NCI-H510A (cell line): ENCODE measurements at places on chromosomes 6 and 20.

GRCh38 chr6:163457637-163458561, 43.4 kb downstream of the QKI start:
- no peak for DNase-seq

- no peak for DNase-seq
Observed at GRCh38 chr6:111793711-111794111, 79.5 kb downstream of the FYN start.

GRCh38 chr6:139392794-139393193, 18.3 kb upstream of the CITED2 start:
- no peak for DNase-seq

DNA sequence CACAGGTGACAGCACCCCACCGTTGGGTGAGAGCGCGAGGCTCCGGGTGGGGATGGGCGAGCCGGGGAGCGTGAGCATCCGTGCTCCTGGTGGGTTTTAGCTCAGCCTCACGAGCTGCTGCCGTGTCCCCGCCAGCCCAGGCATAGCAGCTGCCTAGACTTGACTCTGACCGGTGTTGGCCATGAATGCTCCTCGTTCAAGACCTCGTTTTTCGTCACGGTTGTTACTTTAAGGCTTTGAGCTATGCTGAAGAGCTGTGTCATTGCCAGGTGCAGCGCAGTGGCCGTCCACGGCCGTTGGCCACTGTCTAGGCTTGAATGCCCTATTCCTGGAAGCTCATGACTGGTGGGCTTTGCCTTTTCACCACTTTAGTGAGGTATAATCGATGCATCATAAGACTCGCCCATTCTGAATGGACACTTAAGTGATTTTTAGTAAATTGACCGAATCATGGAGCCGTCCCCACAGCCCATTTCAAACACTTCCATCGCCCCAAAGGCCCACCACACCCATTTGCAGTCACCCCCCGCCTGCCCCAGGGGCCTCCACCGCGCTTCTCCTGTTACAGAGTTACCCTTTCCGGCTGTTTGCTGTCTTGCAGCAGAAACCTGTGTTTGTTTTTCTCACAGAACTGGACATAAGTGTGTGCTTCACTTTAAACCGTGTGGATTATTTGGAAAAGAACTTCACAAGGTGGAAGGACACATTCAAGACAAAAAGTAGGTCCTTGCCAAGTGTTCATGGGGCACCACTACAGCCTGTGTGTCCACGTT, 21.4 kb upstream of the ADRM1 start:
- DNase-seq, result peak; percentile 57

- no peak for DNase-seq
Observed at GRCh38 chr6:44086931-44087574, 40.2 kb downstream of the MRPL14 start.

GRCh38 chr6:161575523-161576254, 301.8 kb upstream of the AGPAT4 start:
- no peak for DNase-seq

- DNase-seq, result peak; percentile 38
Observed at GRCh38 chr20:32333988-32334885, 23.9 kb upstream of the ASXL1 start.

GRCh38 chr6:166313255-166314070, 5.3 kb upstream of the PRR18 start:
- no peak for DNase-seq

DNA sequence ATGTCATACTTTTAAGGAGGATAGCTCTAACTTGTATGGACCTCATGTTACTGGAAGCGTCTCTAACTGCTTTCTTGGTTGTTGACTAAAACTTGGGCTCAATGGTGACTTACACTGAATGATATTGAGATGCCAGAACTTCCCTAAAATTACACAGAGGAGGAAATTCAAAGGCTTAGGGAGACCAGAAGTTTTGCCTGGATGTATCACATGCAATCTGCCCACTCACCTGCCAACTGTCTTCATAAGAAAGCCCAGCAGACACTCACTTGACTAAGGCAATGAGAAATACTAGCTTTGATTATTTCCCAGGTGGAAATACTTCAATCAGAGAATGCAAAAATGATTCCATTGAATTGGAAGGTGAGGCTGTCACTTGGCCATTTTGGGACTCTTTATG, 51.2 kb upstream of the PDYN start:
- DNase-seq, result no peak

- no peak for DNase-seq
Observed at GRCh38 chr6:19551611-19552010, 285.6 kb upstream of the ID4 start.

DNA sequence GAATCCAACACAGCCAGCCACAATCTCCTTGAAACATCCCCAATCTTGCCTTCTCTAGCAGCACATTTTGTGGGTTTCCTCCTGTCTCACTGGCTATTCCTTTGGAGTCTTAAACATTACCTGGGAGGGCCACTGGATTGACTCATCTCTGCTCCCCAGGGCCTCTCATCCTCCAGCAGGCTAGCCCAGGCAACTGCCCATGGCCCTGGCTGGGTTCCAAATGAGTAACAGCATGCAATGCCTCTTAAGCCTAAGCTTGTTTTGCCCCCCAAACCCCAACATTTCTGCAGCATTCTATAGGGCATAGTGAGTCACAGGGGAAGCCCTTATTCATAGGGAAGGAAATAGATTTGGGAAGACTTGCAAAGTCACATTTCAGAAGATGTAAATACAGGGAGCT, 204.9 kb downstream of the FOXA2 start:
- DNase-seq, result no peak

DNA sequence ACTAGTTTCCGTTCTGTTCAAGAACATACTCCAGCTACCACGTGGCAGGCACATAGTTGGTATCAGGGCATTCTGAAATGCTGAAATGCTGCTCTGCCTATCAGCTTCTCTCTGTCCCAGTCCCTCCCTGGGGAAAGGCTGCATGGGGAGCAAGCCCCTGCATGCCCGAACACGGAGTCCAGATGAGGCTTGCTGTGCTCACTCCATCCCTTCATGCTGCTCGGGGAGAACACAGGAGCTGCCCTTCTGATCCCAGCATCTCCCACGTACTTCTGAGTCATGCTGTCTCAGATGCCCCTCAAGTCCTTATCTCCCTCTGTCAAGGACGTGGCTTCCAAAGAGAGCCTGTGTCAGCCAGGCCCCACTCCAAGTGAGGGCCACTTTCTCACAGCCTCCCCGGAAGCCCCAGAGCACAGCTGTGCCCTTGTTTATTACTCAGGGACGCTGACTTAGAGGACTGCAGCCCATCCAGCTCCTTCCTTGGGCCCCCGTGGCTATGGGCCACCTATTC, 29.4 kb downstream of the THBS2 start:
- no peak for DNase-seq

GRCh38 chr20:21380711-21381110, 16.6 kb downstream of the NKX2-4 start:
- DNase-seq, result no peak

GRCh38 chr20:18144541-18145099, 7.0 kb downstream of the KAT14 start:
- no peak for DNase-seq

DNA sequence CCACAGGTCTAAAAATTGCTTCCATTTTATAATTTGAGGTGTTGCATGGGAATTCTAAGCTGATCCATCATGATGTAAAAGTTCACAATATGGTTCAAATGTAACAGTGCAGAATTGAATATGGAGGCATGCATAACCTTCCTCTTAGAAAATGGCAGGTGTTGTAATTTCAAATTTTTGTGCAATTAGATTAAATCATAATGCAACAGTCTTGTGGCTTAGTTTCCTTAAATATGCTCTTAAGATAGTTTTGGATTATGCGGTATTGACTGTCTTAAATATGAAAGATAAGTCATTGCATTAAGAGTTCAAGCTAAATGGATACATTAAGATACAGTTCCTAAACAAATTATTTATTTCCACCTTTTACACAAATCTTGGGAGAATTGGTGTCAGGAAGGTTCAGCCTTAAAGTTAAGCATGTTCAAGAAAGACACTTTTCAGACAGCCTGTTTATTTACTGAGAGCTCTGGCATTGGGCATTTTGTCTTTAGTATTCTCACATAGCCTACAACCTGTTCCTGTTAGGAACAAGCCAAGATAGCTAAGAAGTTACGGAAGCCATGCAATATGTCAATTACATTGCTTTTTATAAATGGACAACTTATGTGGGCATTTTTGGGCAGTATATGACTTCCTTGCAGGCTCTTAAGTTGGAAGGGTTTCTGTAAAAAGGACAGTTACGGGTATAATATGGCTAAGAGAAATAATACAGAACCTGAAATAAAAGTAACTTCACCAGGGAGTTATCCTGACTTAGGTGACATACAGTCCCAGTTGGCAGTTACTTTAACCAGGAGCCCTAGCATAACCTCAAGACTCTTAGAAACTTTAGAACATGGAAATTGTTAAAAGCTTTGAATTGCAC, 9.3 kb downstream of the SRSF3 start:
- no peak for DNase-seq

DNA sequence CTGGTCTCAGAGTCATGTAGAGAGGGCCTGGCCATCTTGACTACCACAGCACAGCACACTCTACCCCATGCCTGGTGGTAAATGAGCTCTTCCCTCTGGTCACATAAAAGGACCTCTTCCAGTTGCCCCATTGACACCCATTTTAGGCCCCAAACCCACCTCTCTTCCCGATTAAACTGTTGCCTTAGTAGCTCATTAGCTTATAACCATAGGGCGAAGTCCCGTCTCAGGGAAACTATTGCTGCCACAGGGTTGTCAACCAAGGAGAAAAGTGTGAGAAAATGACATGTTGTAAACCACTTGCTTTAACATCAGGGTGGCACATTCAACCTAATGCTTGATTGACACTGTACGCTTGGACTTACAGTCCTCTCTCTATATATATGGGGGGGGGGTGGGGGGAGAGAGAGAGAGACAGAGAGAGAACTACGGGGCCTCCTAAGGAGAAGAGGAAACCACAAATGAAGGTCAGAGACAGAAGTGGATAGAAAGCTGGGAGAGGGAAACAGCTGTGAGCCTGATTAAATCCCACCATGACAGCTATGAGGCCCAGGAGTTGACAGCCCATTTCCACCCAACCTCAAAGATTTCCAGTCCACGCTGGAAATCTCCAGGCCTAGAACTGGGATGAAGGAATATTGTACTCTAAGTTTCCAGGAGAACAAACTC, 14.9 kb upstream of the BTN1A1 start:
- DNase-seq, result no peak

GRCh38 chr20:33418033-33418432, 16.7 kb upstream of the CDK5RAP1 start:
- DNase-seq, result no peak

- DNase-seq, result no peak
Observed at GRCh38 chr6:157615420-157615769, 207.7 kb upstream of the SNX9 start.

GRCh38 chr6:140360651-140361050, 986.2 kb upstream of the CITED2 start:
- DNase-seq, result no peak

DNA sequence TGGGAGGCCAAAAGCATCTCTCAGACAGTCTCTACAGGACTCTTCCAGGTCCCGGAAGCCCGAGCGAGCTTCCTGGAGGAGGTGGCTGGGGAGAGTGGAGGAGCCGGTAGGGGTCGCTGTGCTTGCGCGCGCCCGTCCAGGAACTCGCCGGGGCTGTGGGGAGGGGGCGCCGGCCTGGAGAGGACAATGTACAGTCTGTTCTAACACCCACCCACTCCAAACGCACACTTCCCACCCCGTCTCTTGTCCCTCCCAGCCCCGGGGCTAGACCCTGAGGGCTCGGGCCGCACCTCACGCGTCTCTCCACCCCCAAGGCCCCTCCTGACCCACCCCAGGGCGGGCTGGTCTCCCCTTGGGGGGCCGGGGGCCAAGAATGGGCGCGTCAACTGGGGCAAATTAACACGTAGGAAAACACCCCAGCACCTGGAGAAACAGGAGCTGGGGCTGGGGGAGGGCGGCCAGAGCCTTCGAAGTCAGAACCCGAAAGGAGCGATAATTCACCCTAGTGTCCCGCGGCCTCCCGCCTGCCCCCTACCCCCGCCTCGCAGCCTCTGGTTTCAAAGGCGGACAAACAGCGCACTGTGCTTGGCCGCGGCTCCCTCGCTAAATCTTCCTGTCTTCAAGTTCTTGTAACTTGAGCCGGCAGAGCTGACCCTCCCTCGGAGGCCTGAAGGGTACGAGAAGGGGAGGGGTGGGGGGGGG, 103.2 kb upstream of the FOXP4 start:
- DNase-seq, result peak; percentile 70

GRCh38 chr6:16933961-16934360, 167.9 kb upstream of the STMND1 start:
- no peak for DNase-seq

- no peak for DNase-seq
Observed at GRCh38 chr6:44022296-44022661, 105.0 kb downstream of the MRPL14 start.

DNA sequence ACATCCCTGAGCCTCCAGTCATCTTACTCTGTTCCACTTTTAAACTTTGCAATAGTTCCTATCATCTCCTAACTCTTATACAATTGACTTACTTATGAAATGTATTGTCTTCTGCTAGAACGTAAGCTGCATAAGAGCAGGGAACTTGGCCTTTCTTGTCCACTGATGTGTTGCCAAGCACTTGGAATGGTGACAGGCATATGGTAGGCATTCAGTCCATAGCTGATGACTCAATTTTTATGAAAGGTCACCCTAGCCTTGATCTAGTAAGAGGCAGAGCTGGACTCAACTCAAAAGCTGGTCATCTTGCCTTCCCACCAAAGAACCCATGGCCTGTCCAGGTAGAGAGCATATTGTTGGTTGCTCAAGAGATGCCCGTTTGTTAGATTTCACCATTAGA, 82.4 kb upstream of the FAM184A start:
- DNase-seq, result no peak

DNA sequence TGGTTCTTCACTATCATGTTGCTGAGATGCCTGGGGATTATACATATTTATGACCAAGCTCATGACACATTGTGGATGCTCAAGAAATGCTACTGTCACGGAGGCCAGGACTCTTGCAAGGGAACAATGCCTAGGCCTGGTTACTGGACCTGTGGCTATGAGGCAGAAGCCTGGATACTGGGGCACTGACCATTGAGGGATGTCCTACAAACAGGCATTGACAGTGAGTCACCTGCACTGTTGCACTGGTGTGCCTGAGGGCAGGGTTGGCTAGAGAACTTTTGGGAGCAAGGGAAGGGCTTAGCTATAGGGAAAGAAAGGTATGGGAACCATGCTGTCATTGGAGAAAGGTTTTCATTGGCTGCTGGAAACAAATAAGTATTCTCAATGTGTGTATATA, 313.1 kb upstream of the SUPT3H start:
- DNase-seq, result no peak

- DNase-seq, result no peak
Observed at GRCh38 chr6:111555036-111555435, 50.6 kb downstream of the TRAF3IP2 start.

DNA sequence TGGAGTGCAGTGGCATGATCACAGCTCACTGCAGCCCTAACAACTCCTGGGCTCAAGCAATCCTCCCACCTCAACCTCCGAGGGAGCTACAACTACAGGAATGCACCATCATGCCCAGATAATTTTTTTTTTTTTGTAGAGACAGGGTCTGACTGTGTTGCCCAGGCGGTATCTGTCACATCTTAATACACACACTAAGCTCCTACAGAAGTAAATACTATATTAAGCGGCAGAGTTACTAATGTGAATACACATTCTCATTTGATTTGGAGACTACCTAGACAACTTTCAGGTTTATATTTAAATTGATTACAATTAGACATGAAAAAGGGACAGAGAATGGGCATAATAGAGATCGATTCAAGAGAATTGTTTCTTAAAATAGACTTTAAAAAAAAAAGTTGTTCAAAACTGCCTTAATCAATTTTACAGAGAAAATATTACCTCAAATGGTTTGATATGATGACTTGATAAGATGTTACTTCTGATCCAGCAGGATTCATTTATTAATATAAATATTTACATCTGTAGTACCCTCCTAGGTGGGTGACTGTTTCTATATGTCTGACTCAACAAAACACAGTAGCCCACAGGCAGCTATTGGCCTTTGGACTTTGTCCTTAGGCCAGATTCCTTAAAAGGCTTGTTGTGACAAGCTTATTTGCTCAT, 7.1 kb upstream of the LOC128125822 start:
- no peak for DNase-seq
